ENCODE measurements at places on chromosomes 2 and 18.

- no peak for DNase-seq
Observed at GRCh38 chr2:143584936-143585335, 455.7 kb downstream of the ARHGAP15 start.

DNA sequence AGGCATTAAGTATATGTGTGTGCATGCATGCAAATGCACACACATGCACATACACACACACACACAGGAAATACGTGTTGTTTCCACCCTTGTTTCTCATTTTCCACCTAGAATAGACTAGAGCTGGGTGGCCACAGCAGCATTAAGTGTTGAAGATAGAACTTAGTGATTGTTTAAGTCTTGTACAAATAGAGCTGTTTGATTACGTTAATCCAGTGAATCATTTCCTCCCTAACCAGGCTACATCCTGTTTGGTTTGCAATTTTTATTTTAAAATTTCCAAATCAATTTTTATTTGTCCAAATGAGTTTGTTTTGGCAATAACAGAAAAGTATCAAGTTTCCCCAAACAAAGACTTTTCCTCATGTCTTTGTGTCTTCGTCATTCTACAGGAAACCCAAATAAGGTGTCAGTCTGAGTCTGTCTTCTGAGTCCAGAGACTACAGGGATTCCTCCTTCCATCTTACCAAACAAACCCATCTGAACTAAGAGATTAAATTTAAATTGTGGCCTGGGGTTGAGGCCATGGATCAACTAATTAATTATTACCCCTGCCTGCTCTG, 74.6 kb upstream of the GALNT5 start:
- no peak for DNase-seq

DNA sequence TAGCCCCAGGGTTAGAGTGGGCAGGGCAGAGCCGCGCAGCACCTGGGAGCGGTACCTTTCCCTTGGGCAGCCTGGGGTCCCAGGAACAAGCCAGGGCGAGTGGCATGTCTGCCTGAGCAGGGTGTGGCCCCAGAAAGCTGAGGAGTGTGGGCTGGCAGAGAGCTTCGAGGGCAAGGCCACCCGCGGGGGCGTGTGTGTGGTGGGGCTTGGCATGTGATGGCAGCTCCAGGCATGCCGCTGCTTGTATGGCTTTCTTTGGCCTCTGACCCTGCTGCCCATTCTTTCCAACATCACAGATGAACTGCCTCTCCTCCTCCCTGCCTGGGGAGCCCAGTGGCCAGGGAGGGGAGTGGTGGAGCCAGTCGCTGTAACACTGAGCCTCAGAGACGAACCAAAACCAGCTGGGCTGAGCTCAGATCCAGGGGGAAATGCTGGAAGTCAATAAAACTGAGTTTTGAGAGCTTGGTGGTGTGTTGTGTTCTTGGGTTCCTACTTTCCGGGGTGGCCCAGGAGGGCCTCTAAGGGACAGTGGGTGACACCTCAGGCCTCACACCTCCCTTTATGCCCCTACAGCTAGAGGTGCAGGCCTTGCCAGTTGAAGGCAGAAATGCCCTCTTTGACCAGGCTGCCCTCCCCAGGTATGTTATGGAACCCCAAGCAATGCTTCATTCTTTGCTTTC, 7.4 kb downstream of the DNAJB2 start:
- no peak for DNase-seq

- DNase-seq, result no peak
Observed at GRCh38 chr2:138086576-138086975, 122.3 kb downstream of the HNMT start.

DNA sequence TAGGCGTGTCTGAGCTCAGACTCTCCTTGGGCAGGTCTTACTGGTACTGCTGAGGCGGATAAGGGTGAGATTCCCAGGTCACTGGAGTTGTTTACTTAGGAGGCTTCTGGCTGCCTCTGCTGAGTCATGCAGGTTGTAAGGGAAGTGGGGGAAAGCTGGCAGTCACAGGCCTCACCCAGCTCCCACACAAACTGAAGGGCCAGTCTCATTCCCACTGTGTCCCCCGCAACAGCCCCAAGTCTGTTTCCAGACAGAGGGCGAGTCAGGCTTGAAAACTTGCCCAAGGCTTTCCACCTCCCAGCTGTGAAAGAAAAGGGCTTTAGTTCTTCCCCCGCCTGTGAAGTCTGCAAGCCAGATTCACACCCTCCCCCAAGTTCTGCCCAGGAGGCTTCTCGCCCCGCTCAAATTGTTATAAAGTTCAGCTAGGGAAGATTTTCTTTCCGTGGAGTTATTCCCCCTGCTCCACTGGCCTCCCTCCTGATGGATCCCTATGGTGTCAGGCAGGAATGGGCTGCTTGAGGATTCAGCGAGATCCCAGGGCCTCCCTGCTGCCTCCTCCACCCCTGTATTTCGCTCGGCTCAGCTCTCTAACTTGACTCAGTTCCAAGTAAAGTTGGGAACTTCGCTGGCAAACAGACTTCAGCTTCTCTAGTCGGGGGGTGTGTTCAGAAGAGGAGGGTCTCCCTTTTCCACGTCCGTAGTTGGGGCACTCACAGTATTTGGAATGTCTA, 248.6 kb downstream of the NR4A2 start:
- no peak for DNase-seq

DNA sequence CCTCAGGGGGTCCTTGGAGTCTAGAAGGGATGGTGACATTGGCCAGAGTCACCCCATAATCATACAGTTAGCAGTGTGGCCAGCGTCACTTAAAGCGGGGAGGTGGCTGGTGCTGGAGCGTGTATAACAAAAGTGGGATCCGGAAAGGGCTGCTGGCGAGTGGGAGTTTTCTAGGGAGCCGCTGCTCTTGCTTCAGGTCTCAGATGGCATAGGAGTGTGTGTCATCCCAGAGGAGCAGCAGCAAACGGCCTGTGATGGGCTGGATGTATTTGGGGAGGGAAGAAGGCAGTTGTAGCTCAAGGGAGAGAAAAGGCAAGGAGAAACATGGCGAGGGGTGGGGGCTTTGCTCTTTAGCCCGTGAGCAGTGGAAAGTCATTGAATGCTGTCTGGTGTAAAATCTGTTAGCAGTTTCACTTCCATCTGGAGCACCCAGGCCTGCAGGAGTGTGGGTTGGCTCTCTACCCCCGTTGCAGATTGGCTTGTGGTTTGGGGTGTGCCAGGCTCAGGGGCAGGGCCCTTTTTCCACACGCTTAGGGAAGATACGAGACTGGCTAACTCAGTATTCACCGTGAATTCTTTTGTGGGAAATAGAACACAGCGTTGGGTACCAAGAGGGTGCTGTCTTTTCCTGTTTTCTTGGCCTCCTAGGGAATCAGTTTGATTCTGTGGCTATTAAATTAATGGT, 120.5 kb downstream of the AGAP1 start:
- DNase-seq, result no peak

- DNase-seq, result no peak
Observed at GRCh38 chr2:20578895-20579825, 71.7 kb downstream of the HS1BP3 start.

DNA sequence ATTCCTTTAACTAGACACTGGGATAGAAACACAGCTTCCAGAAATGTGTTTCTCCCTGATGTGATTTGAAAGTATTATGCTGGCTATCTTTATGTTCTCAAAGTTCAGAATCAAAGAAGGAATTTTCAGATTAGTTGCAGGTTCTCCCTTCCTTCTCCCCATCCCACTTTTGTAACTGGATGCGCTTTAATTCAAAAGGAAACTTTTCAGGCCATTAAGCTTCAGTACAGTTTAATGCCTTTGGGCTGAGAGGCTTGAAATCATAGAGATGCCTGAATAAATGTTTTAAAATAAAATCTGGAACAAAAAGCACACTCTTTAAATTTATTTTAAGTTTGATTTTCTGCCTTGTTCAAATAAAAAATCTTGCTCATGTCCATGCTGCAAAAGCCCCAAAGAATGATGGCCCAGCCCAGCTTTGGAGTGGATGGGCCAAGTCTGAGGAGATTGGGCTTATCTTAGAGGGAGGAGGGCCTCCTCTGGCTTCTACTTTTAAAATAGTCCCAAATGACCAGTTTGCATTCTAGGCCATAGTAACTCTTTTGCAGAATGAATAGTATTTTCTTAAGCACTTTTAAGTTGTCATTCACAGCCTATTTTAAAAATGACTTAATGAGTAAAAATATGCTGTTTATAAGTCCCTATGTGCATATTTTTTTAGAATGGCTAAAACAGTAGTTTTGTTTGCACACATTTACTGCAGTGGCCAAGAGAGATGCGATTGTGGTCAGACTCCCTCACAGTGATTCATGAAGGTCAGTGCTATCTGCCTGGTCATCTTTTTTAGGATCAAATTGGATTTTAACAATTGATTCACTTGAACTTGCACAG, 129.2 kb downstream of the MTX2 start:
- no peak for DNase-seq

DNA sequence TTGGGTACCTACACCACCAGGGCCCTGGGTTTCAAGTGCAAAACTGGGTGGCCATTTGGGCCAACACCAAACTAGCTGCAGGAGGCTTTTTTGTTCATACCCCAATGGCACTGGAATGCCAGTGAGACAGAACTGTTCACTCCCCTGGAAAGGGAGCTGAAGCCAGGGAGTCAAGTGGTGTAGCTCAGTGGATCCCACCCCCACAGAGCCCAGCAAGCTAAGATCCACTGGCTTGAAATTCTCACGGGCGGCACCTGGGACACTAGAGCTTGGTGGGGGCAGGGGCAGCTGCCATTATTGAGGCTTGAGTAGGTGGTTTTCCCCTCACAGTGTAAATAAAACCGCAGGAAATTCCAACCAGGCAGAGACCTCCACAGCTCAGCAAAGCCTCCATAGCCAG, 46.0 kb upstream of the FAM110C start:
- DNase-seq, result no peak

GRCh38 chr2:208354964-208355381, 51.6 kb upstream of the PTH2R start:
- no peak for DNase-seq

GRCh38 chr18:63930773-63931354, 18.2 kb upstream of the HMSD start:
- DNase-seq, result no peak

GRCh38 chr2:63051795-63052333, 1.2 kb downstream of the OTX1 start:
- no peak for DNase-seq

DNA sequence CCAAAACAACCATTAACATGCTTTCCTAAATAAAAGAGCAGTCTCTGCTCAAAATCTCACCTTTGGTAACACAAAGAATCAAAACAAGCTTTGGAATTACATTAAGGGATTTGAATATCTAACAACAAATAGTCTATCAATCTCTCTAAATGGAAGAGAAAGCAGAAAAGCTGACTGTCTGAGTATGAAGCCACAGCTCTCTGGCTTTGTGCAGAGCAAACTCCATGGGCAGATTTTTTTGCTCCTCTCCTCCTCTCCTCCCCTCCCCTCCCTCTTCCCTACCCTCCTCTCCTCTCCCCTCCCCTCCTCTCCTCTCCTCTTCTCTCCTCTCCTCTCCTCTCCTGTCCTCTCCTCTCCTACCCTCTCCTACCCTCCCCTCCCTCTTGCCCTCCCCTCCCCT, 329.5 kb upstream of the ETAA1 start:
- DNase-seq, result no peak

GRCh38 chr2:178199334-178199733, 5.0 kb downstream of the OSBPL6 start:
- DNase-seq, result no peak

DNA sequence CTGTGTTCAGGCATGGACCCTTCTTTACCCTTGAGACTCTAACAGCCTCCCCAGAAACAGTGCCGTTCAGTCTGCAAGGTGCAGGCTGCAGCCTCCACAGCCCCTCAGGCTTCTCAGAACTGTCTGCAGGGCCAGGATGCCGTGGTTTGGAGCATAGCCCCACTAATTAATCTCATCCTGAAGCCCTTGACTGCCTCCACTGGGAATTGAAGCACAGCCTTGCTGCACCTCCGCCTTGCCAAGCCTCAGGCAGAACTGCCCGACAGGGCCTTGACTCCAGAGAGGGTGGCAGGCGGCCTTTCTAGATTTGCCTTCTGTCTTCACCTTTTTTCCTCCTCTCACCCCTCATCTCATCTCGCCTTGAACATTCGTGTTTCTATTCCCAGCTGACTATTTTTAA, 119.8 kb downstream of the NRP2 start:
- DNase-seq, result no peak

- DNase-seq, result no peak
Observed at GRCh38 chr2:127628767-127629614, 17.0 kb upstream of the GPR17 start.
